ENCODE measurements at places on chromosomes 7 and 10. TPM values are rescaled to one million over a fixed set of nuclear protein-coding genes. Genes with fewer than 3 reads are reported as not detected.

- peak; percentile 86 for DNase-seq
Measured at GRCh38 chr7:1460821-1461645, 1.8 kb upstream of the MICALL2 start.

- DNase-seq, result no peak
Measured at GRCh38 chr7:18610331-18610948, 114.9 kb downstream of the HDAC9 start.

Gene FZD8
- 5.7 TPM for total RNA-seq

DNA sequence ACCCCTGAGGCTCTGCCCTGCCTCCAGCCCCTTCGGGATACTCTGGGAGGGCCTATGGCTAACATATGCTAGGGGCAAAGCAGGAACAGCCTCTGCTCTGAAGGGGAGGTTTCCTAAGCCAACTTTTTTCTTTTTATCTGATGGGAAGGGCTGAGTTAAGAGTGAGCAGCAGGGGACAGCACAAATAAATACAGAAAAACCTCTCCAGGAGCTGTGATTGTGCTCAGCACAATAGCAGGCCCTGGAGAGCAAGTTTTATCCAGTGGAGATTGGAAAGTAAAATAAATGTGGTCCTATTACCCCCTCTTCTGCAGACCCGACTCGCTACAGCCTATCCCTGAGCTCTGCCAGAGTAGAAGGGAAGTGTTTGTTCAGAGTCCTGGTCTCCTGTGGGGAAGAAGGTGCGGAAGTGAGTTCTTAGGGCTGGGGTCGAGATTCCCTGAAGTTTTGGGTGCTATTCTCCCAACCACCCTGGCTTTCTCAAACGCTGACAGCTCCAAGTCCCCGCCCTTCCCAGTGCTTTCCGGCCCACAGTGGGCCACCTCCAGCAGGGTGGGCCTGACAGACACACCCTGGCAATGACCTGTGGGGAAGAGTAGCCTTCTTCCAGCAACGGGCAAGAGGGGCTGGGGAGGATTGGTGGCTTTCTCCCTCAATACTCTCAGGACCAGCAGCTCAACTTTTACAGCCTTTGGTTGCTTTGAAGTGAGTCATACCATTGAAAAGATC is 23.0 kb upstream of the AFAP1L2 start:
- DNase-seq, result no peak
